T-cell (primary cell): ENCODE measurements at places on chromosomes 4 and X. TPM values are rescaled to one million over a fixed set of nuclear protein-coding genes. Genes with fewer than 3 reads are reported as not detected.

The PPP4R3C gene
- total RNA-seq = not detected

The DGKK gene
- total RNA-seq = not detected

The HPSE gene
- total RNA-seq = 4.5 TPM

The USP26 gene
- not detected for total RNA-seq

The TMSB15B gene
- 8.1 TPM for total RNA-seq

The GLRA2 gene
- not detected for total RNA-seq

The TNIP3 gene
- 1.7 TPM for total RNA-seq

The DACH2 gene
- total RNA-seq = not detected

The AFM gene
- total RNA-seq = 0.18 TPM

- H3K27ac ChIP-seq = no peak overlapping the region
- DNase-seq = no peak
- H3K36me3 ChIP-seq = no peaks in the 10 kb centered on the region
- no peaks in the 10 kb centered on the region for H3K27me3 ChIP-seq
These were observed 102.8 kb upstream of the MXRA5 start for GRCh38 chrX:3449287-3449686.

DNA sequence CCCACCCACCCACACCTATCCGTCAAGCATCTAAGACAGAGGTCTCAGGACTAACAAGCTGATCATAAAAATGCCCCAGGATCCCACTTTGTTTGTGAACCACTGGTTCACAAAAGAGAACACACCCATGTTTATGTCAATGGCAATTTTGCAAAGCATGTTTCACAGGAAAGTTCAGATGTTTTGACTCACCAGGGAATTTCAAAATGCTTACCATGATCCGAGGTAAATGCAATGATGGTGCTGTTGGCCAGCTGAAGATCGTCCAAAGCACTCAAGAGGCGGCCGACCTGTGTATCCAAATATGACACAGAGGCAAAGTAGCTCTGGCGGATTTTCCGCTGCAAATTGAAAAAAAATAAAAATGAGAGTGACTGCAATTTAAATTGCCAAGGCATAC, 15.0 kb downstream of the IDS start:
- DNase-seq = no peak
- H3K36me3 ChIP-seq = peaks cover 79% of the 10 kb centered on the region
- no peaks in the 10 kb centered on the region for H3K27me3 ChIP-seq
- no peaks in the 10 kb centered on the region for H3K4me1 ChIP-seq
- no peak overlapping the region for H3K4me3 ChIP-seq

DNA sequence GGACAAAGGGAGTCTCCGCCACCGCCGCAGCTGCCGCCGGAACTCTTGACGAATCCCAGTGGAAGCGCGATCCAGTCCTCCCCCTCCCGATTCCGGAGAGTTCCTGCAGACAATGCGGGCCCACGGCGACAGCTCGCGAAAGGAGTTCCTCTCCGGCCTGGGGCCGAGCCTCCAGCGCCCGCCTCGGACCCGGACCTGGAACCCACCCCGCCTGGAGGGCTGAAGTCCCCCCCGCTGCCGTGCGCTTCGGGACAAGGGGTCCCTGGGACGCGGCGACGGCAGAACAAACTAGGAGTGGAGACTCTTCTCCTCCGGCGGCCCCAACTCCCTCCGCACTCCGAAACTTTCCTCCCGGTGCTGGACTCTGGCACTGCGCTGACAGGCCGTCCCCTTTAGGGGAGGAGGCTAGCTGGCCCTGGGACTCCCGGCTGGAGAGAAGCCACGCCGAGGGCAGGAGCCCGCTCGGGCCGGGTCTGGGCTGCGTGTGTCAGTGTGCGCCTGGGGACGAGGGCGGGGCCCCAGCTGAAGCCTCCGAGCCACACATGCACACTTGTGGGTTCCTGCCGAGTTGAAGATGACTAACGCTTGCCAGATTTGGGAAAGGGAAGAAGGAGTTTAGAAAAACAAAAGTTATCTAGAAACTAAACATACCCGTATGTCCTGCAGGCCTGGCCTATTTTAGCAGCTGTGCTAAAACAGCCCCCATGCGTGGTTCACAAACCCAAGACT, at the start of gene ANTXR2:
ANTXR2 (minus strand) TSS at position 486 of the 729 bp plus-strand sequence. CDS start 669 bp downstream, outside the sequence.
- peak; percentile 39 for DNase-seq
- H3K4me1 ChIP-seq = peaks cover 16% of the 10 kb centered on the region
- peak within 1 kb of the TSS; percentile 89 for H3K4me3 ChIP-seq
- peak within 1 kb of the TSS; percentile 93 for H3K27ac ChIP-seq
- no peaks in the 10 kb centered on the region for H3K36me3 ChIP-seq
- H3K27me3 ChIP-seq = no peaks in the 10 kb centered on the region

GRCh38 chrX:22081475-22082092, 49.5 kb downstream of the PHEX start:
- no peak overlapping the region for H3K27ac ChIP-seq
- H3K4me1 ChIP-seq = no peaks in the 10 kb centered on the region
- DNase-seq = peak; percentile 3
- H3K4me3 ChIP-seq = no peak overlapping the region

DNA sequence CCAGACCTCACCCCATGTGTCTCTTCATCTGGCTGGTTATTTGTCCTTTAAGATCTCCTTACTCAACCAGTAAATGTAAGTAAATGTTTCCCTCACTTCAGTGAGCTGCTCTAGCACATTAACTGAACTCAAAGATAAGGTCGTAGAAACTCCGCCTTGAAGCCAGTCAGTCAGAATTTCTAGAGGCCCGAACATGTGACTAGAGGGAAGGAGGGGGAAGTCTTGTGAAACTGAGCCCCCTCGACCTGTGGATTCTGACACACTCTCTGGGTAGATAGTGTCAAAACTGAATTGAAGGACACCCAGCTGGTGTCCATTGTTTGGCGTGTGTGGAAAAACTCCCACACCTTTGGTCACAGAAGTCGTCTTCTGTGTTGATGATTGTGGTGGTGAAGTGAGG, 933.9 kb downstream of the ADGRL3 start:
- H3K27me3 ChIP-seq = no peaks in the 10 kb centered on the region
- H3K27ac ChIP-seq = no peak overlapping the region
- no peak overlapping the region for H3K4me3 ChIP-seq
- no peaks in the 10 kb centered on the region for H3K36me3 ChIP-seq

DNA sequence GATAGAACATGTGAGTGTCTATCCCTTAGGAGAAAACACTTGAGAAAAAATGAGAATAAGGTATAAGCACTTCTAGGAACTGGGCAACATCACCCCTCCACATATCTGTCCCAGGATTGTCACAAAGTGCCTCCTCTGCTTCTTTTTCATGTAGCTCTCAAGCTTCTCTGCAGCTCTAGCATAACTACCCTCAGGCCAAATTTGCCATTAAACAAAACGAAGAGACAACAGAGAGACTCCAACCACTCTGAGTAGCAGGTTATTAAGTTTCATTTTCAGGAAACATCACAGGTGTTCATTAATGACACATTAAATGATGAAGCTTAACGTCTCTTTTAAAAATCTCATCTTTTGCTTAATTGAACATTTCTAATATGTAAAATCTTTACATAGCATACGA, 580.0 kb downstream of the GALNTL6 start:
- no peak overlapping the region for H3K27ac ChIP-seq
- DNase-seq = no peak
- no peaks in the 10 kb centered on the region for H3K27me3 ChIP-seq
- no peaks in the 10 kb centered on the region for H3K4me1 ChIP-seq
- no peaks in the 10 kb centered on the region for H3K36me3 ChIP-seq

DNA sequence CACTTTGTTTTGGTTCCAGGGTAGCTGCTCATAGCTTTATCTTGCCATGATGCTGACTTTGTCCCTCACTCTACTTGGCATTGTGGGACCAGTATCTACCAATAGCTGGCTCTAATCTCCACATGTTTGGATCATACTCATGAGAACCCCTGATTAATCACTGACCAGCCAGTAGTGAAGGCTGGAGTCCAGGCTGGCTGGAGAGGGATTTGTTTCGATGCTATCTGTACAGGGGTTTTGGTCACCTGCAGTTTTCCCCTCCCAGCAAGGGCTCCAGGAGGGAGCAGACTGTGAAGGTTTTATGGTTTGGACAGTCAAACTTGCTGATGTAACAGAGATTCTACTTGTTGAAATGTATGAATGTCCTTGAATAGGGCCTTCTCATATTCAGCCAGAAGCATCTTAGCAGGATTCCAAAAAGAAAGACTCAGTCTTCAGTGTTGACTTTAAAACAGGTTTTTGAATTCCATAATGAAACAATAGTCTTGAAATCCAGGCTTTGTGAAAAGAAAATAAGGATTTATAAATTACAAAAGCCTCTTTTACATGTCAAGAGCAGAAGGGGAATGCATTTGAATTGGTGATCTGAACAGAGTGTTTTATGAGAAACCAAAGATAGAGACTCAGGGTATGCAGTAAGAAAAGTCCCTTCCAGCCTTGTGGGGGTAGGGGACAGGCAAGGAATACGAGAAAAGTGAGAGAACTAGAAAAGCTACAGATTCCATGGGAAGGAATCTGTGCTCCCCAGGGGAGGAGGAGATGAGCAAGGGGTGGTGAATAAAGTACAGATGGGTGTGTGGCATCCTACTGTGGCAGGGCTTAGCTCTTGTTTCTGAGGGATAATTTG, 103.1 kb upstream of the SHISA3 start:
- no peak for DNase-seq
- no peaks in the 10 kb centered on the region for H3K36me3 ChIP-seq
- peaks cover 2% of the 10 kb centered on the region for H3K27me3 ChIP-seq
- H3K4me1 ChIP-seq = no peaks in the 10 kb centered on the region
- no peak overlapping the region for H3K4me3 ChIP-seq
- no peak overlapping the region for H3K27ac ChIP-seq

GRCh38 chr4:164438321-164438720, 315.6 kb upstream of the SMIM31 start:
- no peaks in the 10 kb centered on the region for H3K36me3 ChIP-seq
- H3K27ac ChIP-seq = no peak overlapping the region
- no peak for DNase-seq
- H3K4me3 ChIP-seq = no peak overlapping the region

DNA sequence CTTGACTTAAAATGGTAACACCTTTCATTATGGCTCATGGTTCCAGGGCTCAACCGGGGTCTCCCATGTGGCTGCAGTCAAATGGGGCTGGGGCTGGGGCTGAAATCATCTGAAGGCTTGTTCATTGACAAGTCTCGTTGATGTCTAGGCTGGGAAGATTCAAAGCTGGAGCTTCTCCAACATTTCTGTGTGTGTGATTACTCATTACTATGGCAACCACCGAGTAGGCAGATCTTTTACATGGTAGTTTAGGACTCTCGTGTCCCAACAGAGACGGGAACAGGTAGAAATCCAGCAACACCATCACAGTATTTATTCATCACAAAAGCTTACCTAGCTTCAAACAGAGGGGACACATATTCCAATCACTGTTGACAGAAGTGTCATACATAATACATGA, 7.8 kb downstream of the YTHDC1 start:
- peaks cover 9% of the 10 kb centered on the region for H3K36me3 ChIP-seq
- no peak overlapping the region for H3K4me3 ChIP-seq
- DNase-seq = no peak
- peaks cover 30% of the 10 kb centered on the region for H3K4me1 ChIP-seq

- no peak overlapping the region for H3K4me3 ChIP-seq
- DNase-seq = no peak
- no peaks in the 10 kb centered on the region for H3K36me3 ChIP-seq
- no peaks in the 10 kb centered on the region for H3K4me1 ChIP-seq
- no peaks in the 10 kb centered on the region for H3K27me3 ChIP-seq
- no peak overlapping the region for H3K27ac ChIP-seq
These were observed 96.4 kb upstream of the HS3ST1 start for GRCh38 chr4:11525085-11525484.

DNA sequence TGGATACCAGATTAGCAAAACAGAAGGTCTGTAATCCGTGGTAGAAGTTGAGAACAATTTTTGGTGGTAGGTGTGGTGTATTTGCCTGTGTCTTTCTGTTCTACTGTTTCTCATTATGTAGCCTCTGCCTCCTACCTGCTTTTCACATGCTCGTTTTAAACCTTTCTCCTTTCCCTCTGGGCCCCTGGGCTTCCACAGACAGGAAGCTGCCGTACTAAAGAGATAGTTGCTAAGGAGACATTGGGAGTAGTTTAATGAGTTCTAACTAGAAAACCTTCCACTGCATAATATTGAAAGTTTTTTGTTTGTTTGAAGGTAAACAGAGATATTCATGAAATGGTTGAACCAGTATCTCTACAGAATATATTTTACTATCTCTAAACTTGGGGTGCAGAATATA, 107.8 kb downstream of the STOX2 start:
- no peak overlapping the region for H3K4me3 ChIP-seq
- H3K36me3 ChIP-seq = no peaks in the 10 kb centered on the region
- no peak for DNase-seq
- no peak overlapping the region for H3K27ac ChIP-seq
- peaks cover 3% of the 10 kb centered on the region for H3K27me3 ChIP-seq
- H3K4me1 ChIP-seq = peaks cover 17% of the 10 kb centered on the region

DNA sequence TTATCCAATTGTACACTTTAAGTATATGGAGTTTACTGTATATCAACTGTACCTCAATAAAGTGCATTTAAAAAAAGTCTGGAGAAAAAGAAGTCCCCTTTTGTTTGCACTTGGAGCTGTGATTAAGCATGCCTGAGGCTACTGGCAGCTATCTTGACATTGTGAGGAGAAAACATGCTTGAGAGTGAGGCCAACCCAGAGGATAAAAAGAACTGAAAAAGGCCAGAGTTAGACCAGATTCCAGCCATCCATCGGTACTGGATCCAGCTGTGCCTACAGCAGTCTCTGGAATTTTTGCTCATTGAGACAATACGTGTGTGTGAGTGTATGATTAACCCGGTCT, 57.4 kb downstream of the LGI2 start:
- H3K27ac ChIP-seq = no peak overlapping the region
- H3K36me3 ChIP-seq = no peaks in the 10 kb centered on the region
- DNase-seq = no peak
- no peaks in the 10 kb centered on the region for H3K4me1 ChIP-seq
- no peak overlapping the region for H3K4me3 ChIP-seq
- H3K27me3 ChIP-seq = peaks cover 10% of the 10 kb centered on the region

DNA sequence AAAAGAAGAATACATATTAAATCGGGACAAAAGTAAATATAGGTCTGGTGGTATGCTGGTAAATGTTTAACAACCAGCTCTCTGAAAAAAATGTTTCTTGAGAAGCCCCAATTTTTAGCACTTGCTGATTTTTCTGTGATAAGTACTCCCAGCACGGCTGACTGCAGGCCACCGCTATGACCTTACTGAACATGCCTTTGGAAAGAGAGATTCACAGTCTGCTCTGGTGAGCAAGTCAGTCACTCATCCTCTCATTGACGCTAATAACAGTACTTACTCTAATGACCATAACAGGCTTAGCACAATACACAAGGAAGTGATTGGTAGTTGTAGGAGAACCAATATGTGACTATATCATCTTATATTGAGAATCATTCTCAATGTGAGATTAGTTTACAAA, 98.9 kb upstream of the BLTP1 start:
- no peaks in the 10 kb centered on the region for H3K27me3 ChIP-seq
- H3K4me1 ChIP-seq = no peaks in the 10 kb centered on the region
- H3K27ac ChIP-seq = no peak overlapping the region
- H3K4me3 ChIP-seq = no peak overlapping the region
- no peak for DNase-seq

- peak overlapping the region; percentile 64 for H3K4me3 ChIP-seq
- DNase-seq = no peak
- no peaks in the 10 kb centered on the region for H3K27me3 ChIP-seq
- peak overlapping the region; percentile 65 for H3K27ac ChIP-seq
- peaks cover 21% of the 10 kb centered on the region for H3K4me1 ChIP-seq
These were observed 569 bp upstream of the FHL1 start for GRCh38 chrX:136146614-136147314.

GRCh38 chrX:102154218-102154860, 1.4 kb downstream of the BEX5 start:
- no peaks in the 10 kb centered on the region for H3K36me3 ChIP-seq
- no peak overlapping the region for H3K4me3 ChIP-seq
- no peak for DNase-seq
